ENCODE measurements at places on chromosomes 12 and 14.

GRCh38 chr12:22329621-22330020 is 4.9 kb downstream of the ST8SIA1 start:
- no peak for DNase-seq

DNA sequence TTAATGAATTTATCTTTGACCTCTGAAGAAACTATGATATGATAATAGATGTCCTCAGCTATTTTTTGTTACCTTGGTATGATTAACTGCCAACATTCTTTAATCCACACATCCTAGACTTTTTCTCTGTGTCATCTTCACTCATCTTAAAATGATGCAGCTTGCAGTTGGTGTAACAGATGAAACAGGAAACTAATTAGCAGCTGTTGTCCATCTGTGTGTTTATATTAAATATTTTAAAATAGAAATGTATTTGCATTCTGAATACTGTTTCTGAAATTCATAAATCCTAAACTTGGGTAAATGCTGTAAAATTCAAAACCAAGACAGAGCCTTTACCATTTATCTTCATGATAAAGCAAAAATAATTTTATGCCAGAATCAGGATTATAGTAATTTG is 56.1 kb upstream of the GARIN2 start:
- DNase-seq, result no peak

GRCh38 chr12:28110329-28110728 is 79.9 kb upstream of the CCDC91 start:
- DNase-seq, result no peak

GRCh38 chr14:78022059-78022458 is 148.1 kb upstream of the NRXN3 start:
- no peak for DNase-seq

- DNase-seq, result no peak
Measured at GRCh38 chr12:89529738-89530137, 3.9 kb upstream of the POC1B start.

DNA sequence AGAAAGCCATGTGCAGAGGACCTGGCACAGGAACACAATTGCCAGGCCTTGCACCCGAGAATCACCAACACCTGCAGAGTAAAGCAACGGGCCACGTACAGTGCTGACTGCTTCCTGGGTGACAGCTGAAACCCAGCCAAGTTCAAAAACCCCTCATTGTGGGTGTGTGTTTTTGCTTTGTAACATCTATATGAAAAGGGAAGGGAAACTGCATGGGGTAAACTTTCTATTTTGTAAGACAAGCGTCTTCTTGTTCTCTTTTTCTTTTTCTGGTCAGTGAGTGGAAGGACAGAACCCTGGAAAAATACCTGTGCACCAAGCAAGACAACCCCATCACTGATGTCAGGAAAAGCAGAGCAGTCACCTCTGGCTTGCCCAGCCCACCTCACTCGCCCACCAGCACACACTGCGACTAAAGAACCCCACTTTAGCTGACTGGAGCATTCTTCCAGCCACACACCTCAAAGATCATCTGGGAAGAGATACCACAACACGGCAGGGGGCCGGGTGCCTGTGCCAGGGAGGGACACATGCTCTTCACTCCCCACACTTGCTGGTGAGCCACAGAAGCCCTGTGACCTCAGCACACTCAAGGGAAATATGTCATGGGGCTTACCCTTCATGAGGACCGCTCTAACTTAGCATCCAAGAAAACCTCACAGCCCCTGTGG is 172.3 kb downstream of the NDUFA12 start:
- DNase-seq, result no peak

GRCh38 chr12:79843978-79844377 is 90.9 kb downstream of the PPP1R12A start:
- DNase-seq, result no peak
